Stimulated activated CD8-positive, alpha-beta memory T cell treated with anti-CD3 and anti-CD28 coated beads, Interleukin-4, amount 100 ng/mL, for 1 hour (primary cell): ENCODE measurements at places on chromosomes 12 and 14.

DNA sequence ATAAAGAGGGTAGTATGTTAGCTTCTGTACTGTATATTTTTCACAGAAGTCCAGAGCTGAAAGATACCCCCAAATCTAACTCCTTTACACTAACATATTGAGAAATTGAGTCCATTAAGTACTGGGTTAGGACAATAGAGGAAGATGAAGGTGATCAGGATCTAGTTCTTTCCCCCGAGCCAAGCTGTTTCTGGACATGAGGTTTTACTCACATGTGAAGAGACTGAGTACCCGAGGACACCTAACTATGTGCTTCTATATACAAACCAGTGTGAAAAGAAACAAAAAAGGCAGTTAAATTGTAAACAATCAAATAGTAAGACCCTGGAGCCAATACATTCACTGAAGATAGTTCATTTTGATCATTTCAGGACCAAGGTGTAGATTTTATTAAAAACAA is 3.8 kb upstream of the TRHDE start:
- no peak for DNase-seq

DNA sequence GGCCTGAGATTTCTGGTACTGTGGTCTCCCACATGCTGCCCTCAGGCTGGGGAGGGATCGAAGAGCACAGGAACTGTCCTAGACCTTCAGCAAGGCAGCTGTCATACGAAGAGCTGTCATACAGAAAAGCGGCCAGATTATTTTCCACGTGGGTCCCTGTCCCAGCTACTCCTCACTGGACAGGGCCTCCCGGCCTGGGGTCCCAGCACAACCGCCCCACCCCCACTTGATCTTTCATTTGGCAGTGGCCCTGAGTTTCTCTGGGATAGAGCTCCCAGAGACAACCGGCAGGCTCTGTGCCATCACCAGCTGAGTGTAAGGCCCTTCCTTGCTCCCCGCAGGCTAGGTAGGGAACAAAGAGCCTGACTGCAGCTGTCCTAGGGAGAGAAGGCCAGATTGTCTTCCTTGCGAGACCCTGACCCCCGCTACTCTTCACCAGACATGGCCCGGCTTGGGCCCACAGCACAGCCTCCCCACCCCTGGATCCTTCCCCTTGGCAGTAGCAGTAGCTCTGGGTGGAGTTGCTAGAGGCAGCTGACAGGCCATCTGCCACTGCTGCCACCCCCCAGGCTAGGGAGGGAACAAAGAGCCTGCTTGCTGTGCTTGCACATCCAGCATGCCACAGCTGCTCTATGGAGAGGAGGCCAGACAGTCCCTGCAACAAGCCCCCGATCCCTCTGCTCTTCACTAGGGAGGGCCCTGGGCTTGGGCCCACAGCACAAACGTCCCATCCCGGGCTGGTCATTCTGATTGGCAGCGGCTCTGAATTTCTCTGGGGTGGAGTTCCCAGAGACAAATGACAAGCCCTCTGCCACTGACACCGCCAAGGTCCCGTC is 3.1 kb upstream of the OR4N2 start:
- no peak for DNase-seq

- DNase-seq: no peak
These were observed 32.7 kb downstream of the RBM25 start for GRCh38 chr14:73091044-73091443.

DNA sequence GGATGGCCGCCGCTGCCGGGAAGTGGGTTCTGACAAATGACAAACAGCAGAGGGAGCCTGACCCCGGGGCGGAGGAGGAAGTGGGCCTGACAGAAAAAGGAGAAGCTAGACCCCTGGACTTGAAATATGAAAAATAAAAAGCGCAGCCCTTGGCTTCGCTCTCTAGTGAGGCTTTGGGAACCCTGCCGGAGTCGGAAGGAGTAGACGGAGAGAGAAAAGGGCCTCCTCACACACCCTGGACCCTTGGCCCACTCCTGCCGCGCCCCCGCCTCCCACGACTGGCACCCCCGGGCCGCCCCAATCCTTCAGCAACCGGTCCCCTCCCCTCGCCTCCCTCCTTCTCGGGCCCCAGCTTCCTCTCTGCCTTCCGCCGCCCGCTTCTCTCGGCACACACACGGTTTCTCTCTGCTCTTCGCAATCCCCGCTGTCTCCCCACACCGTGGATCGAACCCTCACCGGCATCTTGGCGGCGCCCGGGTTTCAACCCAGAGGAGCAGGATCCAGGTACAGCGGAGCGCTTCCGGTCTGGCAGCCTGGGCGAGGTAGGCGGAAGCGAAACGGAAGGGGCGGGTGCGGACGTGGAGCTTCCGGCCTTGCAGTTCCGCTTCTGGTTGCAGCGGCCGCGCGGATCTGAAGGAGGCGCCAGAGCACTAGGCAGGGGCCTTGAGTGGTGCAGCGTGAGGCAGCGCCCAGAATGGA is at the start of gene ARPC3:
ARPC3 (minus strand) TSS at position 539 of the 699 bp plus-strand sequence; CDS start at position 462, 77 bp downstream.
- peak; percentile 85 for DNase-seq

DNA sequence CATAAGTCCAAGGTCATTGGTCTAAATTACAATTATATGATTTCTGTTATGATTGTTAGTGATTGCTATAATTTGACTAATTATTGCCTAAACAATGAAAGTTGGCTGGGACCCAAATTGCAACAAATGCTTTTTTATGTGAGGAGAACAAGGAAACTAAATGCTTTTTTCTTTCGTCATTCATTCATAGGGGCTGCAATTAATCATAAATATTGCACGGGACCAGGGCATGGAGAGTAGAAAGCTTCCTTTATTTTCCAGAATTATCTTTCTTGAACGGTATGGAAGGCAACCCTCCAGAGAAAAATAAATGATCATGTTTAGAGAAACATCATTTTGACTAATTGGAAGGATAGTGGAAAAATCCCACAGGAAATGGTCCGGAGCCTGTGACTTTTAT is 32.6 kb upstream of the ARHGAP5 start:
- DNase-seq: no peak

DNA sequence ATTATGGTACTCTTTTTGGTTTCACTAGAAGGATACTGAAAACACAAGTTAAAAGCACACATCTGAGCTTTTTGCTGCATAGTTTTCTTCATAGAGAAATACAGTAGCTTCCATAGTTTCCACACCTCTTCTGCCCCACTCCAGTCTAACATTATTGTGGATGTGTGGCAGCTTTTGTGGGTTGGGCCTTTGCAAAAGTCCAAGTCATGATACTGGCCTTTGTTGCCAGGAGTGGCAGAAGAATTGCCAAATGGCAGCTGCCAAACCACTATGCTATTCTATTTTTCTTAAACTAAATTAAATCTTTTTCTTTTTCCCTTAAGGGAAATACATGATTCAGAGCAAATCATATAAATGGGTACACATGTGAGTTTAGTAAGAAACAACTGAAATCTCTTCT is 114.8 kb downstream of the PLEKHA5 start:
- no peak for DNase-seq
